OCI-M1 (cell line): ENCODE measurements at places on chromosomes 16 and 17.

GRCh38 chr16:85346404-85347212, 234.3 kb upstream of the CIBAR2 start:
- DNase-seq = no peak

GRCh38 chr16:2516391-2517240, 2.9 kb downstream of the ATP6V0C start:
- peak; percentile 25 for DNase-seq

DNA sequence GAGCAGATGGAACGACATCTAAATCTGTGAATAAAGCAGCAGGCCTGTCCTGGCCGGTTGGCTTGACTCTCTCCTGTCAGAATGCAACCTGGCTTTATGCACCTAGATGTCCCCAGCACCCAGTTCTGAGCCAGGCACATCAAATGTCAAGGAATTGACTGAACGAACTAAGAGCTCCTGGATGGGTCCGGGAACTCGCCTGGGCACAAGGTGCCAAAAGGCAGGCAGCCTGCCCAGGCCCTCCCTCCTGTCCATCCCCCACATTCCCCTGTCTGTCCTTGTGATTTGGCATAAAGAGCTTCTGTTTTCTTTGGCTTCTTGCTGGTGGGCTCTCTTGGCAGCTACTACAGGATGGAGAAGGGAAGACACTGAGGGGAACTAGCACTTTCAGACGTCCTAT, 4.1 kb upstream of the RSAD1 start:
- DNase-seq = no peak

DNA sequence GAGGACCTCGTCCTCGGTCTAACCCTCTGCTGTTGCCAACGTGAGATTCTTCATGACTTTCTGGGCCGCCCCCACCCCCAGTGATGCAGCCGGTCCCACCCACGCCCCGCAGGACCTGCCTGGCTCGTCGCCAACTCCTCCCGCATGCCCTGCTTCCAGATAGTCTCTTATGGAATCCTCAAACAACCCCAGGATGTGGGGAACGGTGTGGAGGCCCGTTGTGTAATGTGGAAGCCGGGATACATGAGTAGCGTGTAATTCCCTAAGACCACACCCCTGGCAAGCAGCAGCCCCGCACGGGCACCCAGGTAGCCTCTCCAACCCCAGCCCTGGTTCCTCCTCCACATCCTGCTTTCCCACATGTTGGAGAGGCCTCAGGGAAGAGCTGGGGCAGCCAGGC, 275.9 kb downstream of the C16orf95 start:
- no peak for DNase-seq

GRCh38 chr17:17947966-17948365, 24.2 kb downstream of the TOM1L2 start:
- no peak for DNase-seq

DNA sequence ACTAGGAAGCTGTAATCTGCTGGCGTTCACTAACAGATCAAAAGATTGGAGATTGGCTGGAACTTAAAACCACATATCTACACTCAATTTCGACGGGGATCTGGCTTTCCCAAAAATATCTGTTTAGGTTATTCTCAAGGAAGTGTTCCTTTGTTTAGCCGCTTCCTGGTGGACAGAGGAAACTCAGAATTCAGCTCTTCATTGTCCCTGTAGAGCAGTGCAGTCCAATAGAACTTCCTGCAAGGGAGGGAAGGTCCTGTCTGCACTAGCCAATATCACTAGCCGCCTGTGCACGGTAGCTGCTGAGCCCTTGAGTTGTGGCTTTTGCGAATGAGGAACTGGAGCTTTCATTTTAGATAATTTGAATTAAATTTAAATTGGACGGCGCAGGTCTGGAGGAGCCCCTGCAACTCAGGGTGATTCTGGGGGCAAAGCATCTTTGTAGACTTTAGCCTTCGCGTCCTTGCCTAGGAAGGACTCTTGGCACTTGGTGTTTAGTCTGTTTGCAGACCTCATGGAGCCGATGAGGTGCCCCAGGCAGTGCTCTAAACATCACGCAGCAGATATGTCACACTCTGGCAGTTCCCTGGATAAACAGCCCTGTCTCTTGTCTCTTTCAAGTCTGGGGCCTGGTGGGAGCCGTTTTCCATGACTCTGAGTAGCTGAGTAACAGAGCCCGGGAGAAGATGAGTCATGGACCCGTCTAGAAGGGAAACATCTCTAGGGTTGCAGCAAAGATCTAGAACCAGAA, 122.2 kb downstream of the CCDC182 start:
- peak; percentile 76 for DNase-seq

- peak; percentile 95 for DNase-seq
Measured at GRCh38 chr16:24538756-24539294, 541 bp upstream of the RBBP6 start.

- DNase-seq = peak; percentile 90
Measured at GRCh38 chr17:78168242-78168902, at the start of gene SYNGR2. Gene SYNGR2 (plus strand): TSS chr17:78168581. CDS start chr17:78168617, 36 bp downstream.

- no peak for DNase-seq
Measured at GRCh38 chr17:69810326-69810965, 264.6 kb upstream of the KCNJ16 start.

DNA sequence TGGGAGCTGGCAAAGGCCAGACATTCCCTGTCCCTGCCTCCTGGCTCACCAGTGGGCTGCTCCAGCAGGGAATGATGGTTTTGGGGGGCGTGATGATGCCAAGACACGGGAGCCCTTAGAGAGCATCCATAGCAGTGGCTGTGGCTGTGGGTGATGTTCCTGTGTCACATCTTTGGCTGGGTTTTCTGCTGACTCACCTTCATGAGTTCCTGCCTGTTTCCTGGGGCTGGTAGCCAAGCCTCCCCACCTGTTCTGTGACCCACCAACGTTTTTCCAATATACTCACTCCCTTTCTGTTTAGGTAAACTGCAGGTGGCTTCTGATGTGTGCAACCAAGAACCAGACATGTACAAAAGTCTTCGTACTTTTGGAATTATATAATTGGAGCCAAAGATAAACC, 16.5 kb upstream of the NF1 start:
- no peak for DNase-seq

- no peak for DNase-seq
Measured at GRCh38 chr17:3643889-3644349, 7.4 kb downstream of the CTNS start.

GRCh38 chr17:57557416-57557815, 187.7 kb downstream of the CCDC182 start:
- DNase-seq = no peak

GRCh38 chr16:49349446-49350168, 24.0 kb upstream of the C16orf78 start:
- DNase-seq = no peak

GRCh38 chr16:30967795-30968194, 10.2 kb downstream of the SETD1A start:
- no peak for DNase-seq

GRCh38 chr16:51180719-51181502, 29.8 kb upstream of the SALL1 start:
- no peak for DNase-seq
